ENCODE measurements at places on chromosomes 5 and 9.
A peak's percentile ranks its signal among the peaks of the same experiment; 100 is the strongest.

GRCh38 chr5:43113546-43113945 lies 7.2 kb upstream of the ZNF131 start:
- DNase-seq = no peak

GRCh38 chr5:55234121-55234700 lies 803 bp upstream of the CCNO start:
- no peak for DNase-seq

DNA sequence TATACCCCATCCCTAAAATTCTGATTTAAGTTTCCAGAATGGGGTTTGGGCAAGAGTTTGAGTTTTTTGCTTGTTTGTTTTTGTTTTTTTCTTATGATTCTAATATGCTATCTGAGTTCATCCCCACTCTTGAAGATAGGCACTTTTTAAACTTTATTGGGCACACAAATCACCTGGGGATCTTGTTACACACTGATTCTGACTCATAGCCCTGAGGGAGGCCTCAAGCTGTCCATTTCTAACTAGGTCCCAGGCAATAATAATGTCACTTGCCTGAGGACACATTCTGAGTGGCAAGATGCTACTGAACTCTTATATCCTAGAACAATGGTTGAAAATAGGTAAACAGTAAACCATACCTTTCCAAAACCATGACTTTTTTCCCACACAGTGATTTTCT lies 22.8 kb upstream of the ABLIM3 start:
- DNase-seq = no peak

DNA sequence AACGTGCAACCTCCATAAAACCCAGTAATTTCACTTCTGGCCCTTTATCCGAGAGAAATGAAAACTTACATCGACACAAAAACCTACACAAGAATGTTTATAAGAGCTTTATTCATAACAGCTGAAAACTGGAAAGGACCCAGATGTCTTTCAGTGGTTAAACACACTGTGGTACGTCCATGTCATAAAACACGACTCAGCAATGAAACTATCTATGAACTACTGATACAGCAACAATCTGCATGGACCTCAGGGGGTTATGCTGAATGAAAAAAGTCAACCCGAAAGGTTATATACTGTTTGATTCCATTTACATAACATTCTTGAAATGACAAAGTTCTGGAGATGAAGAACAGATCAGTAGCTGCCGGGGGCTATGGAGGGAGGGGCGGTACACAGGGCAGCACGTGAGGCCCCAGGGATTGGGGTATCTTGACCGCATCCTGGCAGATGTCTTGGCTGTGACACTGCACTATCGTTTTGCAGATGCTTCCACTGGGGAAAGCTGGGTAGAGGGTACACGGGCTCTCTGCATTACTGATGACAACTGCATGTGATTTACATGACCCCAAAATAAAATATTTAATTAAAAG lies 4.1 kb downstream of the CCDC127 start:
- DNase-seq = no peak

DNA sequence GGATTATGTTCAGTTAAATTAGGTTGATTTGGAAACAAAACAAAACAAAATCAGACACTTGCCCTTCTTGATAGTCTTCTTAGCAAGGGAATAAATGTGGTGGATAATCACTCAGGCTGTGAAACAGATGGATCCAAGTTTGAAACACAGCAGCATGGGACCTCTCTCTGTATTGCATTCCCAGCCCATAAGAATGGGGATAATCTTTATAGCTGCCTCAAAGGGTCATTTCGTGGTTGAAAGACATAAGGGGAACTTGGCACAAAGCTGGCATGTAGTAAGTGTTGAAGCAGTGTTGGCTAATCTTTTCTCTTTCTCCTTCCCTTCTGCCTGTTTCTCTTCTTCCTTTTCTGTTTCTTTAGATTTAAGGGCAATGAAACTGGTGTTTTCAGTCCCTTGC lies 333.9 kb upstream of the TLE4 start:
- DNase-seq = no peak

DNA sequence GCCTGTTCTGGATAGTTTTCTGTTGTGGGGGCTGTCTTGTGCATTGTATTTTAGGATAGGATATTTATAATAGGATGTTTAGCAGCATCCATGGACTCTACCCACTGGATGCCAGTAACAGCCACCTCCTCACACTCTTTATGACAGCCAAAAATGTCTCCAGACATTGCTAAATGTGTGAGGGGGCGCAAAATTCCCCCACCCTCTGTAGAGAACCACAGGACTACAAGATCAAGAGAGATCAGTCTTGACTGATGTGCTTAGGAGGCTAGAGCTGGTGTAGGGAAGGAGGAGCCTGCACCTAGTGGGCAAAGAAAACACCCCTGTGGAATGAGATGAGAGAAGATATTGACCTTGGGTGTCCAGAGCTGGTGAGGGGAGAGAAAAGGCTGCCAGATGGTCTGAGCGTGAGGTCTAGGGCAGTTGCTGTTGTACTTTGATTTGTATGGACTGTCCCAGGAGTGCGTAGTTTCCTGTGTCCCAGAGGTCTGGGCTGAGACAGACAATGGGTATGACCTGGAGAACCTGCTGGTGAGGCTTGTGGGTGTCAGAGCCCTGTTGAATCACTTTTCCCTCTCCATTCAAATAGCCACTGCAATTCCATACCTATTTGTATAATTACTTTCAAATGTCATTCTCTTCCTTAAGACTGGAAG lies 16.3 kb downstream of the DAPK1 start:
- no peak for DNase-seq

DNA sequence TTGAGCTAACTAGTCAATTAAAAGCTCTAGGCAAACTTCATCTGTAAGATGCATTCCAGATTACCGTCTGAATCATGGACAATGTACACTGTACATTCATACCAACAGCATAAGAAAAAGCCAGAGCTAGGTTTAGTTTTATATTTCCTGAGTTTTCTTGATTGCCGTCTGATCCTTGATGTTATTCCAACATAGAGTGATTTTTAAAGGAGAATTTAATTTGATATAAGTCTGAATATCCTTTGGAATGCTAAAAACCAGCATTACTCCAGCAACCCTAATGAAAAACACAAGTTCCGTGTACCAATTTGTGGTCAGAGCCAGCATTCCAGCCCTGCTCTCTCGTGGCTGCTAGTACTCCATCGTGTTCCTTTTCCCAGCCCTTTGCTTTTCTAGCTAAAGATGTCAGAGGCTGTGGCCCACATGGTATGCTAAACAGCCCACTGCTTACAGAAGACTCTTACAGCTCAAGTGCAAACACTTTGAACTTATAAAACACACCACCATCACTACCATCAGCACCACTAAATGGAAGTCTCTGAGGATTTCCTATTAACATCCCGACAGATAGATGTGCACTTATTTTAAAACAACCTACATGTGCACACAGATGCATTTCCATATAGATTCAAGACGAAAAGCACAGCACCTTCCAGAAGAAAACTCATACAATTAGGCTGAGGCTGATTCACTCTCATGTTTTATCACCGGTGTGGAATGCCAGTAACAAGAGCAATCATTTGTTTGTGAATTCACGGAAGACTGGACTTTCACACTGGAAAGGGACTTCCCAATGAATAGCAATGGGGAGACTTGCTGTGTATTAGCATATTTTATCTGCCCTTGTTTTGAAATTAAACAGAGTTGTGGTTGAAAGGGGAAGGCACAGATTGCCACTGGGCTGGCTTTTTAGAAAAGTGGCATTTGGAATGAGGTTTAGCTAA lies 246.9 kb upstream of the GAS1 start:
- DNase-seq = peak; percentile 95

DNA sequence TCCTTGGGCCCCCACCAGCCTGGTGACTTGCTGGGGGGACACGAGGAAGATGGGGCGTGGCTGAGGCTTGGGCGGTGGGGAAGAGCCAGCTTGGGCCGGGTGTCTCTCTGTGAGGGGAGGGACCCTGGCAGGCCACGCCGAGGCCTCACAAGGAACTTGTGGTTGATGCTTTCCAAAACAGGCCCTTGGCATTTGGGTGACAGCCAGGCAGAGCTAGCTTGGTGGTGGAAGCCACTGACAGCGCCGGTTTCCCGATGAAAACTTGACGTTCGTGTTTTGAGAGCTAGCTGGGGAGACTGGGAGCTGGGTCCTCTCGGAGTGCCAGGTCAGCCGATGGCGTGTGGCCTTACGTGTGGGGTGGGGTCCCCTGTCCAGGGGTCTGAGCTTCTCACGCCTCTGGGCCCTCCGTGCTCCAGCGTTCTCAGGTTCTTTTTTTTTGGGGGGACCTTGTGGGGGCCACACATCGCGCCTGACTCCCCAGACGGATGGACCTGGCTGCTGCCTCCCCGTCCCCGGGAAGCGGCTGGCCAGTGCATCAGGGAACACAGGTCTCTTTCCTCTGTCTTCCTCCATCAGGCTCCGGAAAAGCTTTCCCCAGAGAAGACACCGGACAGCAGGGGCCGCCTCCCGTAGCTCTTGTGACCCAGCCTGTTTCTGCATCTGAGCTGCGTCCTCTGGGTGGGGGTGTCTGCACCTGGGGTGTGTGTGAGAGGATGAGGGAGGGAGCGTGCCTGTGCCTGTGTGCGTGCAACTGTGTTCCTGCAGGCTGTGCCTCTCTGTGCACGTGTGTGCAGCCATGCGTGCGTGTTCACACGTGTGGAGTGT lies 129.3 kb upstream of the LPCAT1 start:
- no peak for DNase-seq

DNA sequence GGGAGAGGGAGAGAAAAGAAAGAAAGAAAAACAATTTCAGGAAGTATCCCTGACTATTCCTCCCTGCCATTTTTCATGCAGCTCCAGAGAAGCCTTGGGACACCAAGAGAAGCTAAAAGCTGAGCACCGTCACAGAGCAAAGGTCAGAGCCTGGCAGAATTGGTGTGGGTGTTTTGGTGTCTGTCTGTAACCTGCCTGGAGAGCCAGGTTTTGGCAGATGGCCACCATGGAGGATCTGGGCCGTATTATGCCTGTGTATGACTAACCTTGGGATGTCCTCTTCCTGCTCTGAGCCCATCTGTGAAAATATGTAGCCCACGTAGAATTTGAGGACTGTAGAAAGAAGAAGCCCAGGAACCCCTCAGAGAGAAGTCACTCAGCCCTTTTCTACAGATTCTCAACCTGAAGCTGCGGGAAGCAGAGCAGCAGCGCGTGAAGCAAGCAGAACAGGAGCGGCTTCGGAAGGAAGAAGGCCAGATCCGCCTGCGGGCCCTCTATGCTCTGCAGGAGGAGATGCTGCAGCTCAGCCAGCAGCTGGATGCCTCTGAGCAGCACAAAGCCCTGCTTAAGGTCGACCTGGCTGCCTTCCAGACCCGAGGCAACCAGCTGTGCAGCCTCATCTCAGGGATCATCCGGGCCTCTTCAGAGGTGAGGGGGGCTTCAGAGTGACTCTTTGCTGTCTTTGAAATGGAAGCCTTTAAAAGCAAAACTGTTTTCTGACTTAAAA lies 18.8 kb downstream of the GLE1 start:
- DNase-seq = no peak

- DNase-seq = no peak
These were observed 122.4 kb upstream of the NR5A1 start for GRCh38 chr9:124629600-124629999.

GRCh38 chr9:3124001-3124400 lies 280.1 kb upstream of the PUM3 start:
- no peak for DNase-seq

GRCh38 chr9:12666813-12667212 lies 26.4 kb upstream of the TYRP1 start:
- DNase-seq = no peak

- DNase-seq = no peak
These were observed 94.4 kb upstream of the IER5L start for GRCh38 chr9:129272348-129273025.

DNA sequence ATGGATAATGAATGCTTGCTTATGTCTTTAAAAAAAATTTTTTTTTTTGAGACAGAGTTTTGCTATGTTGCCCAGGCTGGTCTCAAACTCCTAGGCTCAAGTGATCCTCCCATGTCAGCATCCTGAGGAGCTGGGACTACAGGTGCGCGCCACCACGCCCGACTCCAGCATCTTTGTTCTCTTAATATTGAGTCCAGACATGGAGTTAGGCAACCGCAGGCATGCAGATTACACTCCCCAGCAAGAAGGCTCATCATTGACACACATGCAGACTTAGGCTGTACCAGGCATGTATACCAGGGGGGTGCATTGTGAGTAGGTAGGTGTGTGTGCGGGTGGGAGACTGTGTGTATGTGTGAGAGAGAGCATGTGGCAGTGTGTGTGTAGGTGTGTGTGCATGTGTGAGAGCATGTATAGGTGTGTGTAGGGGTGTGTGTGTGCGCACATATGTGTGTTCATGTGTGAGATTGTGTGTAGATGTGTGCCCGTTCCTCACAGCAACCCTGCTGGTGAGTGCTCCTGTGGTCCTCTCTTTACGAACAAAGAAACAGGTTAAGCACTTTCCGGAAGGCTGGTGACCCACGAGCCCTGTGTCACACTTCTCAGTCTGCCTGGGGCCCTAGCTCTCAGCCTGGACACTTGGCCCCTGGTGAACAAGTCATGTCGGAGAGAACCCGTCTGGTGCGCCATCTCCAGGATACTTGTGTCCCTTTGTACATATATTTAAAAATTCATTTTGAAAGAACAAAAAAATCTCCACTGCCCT lies 6.2 kb downstream of the OBP2B start:
- DNase-seq = no peak

DNA sequence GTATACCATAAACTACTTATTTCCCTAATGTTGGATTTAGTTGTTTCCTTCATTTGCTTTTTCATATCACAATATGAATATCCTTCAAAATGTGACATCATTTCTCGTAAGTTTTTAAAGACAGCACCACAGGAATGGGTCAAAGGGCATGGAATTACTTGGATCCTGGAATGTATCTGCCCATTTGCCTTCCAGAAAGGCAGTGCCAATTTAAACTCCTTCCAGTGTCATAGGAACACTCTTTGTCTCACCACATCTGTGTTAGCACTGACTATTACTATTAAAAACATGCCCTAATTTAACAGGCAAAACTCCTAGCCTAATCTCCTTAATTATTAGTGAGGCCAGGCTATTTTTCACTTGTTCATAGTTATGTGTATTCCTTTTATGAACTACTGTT lies 58.0 kb downstream of the SPTLC1 start:
- DNase-seq = no peak

DNA sequence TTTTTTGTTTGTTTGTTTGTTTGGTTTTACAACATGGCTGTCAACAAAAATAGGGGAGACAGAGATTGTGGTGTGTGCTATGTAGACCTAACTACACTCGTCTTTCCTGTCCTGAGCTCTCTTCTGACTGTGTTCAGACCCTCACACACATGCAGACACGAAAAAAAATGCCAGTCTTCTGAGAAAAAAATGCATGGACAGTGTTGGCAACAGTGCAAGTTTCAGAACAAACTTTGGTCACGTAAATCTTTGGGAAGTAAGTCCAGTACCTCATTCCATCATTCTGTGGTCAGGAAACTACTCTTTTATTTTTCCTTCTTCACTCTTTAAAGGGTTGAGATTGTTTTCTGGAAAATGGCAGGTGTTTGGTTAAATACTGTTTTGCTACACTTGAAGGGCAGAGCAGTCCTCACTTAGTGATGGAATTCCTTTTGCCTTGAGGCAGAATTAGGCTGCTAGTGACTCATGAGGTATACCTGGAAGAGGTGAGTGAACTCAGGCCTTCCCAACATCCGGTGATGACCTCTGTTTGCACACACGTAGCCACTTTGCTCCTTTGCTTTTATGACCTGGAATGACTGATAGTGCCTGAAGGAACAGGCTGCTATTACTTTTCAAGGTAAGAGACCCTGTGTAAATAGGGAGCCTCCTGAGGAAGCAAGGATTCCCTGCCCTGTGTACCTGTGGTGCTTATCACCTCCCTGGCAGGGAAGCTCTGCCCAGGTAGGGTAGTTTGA lies 81.6 kb upstream of the TNFAIP8 start:
- DNase-seq = peak; percentile 43

- DNase-seq = peak; percentile 81
These were observed 27.6 kb downstream of the IL7R start for GRCh38 chr5:35884191-35884769.

GRCh38 chr5:94747371-94747770 lies 128.9 kb downstream of the SLF1 start:
- no peak for DNase-seq
